HFFc6 (cell line): ENCODE measurements at places on chromosomes 7 and 10. TPM values are rescaled to one million over a fixed set of nuclear protein-coding genes. Genes with fewer than 3 reads are reported as not detected.

DNA sequence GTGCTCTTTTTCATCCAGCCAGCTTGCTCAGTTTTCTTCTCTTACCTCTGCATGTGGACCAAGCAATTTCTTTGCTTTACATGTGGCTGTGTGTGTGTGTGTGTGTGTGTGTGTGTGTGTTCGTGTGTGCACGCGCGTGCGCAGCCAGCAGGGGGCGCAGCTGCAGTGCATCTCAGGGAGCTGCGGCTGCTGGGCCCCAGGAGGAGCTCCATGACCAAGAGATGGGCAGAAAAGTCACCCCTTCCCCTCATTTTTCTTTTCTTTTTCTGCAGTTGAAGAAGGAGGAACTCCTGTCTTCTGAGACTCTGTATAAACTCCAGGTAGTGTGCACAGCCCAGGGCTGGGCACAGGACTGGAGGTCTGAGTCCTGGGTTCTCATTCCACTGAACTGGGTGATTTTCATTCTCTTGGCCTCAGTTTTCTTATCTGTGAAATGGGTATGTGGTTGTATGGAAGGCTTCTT is 41.8 kb downstream of the BLNK start:
- peak; percentile 60 for DNase-seq

The CDK5 gene
- total RNA-seq, result 33.7 and 34.4 TPM in 2 replicates

The NACAD gene
- total RNA-seq, result 5.2 to 10.5 TPM (median 6.1 TPM) in 3 replicates

The SVOPL gene
- total RNA-seq, result not detected in 2 replicates

The GRM3 gene
- total RNA-seq, result not detected in 3 replicates

The FMC1 gene
- total RNA-seq, result 16.0 and 21.4 TPM in 2 replicates

The FEZF1 gene
- not detected in 2 replicates for total RNA-seq

DNA sequence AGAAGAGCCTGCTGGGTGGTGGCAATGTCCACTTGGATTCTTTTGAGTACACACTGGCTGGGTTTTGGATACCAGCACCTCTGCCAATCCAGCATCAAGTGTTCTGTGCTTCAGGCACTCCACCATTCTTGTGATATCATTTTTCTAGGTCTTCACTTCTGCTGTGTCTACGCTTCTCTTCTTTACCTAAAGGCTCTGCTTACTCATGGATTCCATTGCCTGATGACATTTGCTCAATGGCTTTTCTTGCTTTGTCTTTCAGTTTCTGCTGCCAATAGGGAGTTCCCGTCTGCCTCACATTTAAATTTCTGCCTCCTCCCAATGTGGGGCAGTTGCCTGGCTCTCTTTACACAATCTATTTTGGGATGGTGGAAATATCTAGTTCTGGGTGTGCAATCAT is 12.7 kb upstream of the PAPSS2 start:
- DNase-seq, result no peak

GRCh38 chr7:8117195-8117594 is 144.8 kb downstream of the ICA1 start:
- no peak for DNase-seq

The SEMA3E gene
- not detected in 3 replicates for total RNA-seq

The ITGA8 gene
- not detected in 3 replicates for total RNA-seq

DNA sequence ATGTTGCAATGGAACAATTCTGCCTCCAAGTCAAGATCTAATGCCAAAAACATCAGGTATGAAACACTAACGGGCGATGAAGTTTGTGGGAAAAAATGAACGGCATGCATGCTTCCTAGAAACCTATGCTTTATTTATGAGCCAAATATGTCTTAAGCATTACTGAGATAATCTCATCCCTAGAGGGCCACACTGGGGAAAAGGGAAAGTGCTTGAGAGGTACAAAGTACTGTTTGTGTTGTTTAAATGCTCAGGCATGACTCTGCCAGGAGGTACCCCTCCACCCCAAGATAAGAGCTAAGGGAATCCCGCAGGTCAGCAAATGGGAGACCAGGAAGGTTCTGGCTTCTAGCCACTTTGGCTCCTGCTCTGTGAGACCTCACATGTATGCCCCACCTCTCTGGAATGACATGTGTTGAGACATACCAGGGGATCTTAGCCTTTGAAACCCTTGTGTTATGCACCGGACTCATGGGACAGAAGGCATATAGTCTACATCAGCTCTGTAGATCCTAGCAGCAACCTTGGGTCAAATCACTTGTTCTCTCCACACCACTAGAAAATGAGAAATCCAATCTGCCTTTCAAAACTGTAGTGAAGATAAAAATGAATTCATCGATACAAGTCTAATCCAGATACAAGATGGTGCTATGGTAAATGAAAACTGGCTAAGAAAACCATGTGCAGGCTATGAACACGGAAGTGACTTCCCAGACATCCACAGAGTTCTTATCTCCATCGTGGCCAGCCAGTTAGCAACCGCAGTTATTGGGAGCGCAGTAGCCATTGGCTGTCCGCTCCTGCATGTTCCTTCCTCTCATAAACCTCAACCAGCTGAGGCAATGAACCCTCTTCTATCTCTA is 61.0 kb downstream of the CREB3L2 start:
- peak; percentile 8 for DNase-seq

The PTTG1IP2 gene
- not detected in 3 replicates for total RNA-seq

The TWIST1 gene
- 37.7 to 49.0 TPM (median 45.5 TPM) in 3 replicates for total RNA-seq

GRCh38 chr7:137741443-137741842 is 105.3 kb downstream of the DGKI start:
- DNase-seq, result no peak

GRCh38 chr10:17683541-17683940 is 39.6 kb downstream of the STAM start:
- DNase-seq, result no peak

DNA sequence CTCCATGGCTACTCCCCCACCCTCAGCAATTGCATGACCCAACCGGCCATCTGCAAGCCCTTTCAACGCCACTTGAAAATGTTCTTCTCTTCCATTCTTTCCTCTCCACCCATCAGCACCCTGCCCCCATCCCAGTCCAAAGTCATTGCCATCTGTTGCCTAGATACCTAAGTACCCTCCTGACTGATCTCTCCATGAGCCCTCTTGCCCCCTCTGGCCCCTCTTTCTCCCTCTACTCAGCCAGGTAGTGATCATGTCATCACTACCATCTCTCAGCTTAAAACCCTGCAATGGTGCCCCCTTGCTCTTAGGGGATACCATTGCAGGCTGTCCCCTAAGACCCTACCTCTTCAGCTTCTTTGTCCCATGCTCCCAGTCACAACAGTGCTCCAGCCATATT is 30.5 kb upstream of the BTRC start:
- DNase-seq, result no peak

DNA sequence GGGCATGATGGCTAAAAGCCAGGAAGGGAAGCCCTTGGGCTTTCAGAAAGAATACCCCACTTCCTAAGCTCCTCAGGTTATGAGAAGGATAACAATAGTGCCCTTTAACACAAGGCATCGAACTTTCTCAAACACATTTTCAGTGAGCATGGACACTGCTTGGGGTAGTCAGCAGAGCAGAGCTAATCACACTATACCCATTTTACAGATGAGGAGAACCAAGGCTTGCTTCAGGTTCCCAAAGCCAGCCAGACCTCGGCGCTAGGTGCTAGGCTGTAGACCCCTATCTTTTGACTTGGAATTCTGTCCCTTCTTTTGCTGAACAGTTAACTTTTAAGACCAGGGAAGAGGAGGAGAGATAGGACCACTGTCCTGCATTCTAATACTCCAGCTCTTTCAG is 1.8 kb downstream of the NEURL1 start:
- DNase-seq, result no peak

- DNase-seq, result peak; percentile 48
Observed at GRCh38 chr10:76036111-76036940, 604.9 kb downstream of the LRMDA start.

GRCh38 chr7:119123326-119123725 is 898.8 kb downstream of the ANKRD7 start:
- no peak for DNase-seq

The KIF5B gene
- 131 to 150 TPM (median 137 TPM) in 3 replicates for total RNA-seq

DNA sequence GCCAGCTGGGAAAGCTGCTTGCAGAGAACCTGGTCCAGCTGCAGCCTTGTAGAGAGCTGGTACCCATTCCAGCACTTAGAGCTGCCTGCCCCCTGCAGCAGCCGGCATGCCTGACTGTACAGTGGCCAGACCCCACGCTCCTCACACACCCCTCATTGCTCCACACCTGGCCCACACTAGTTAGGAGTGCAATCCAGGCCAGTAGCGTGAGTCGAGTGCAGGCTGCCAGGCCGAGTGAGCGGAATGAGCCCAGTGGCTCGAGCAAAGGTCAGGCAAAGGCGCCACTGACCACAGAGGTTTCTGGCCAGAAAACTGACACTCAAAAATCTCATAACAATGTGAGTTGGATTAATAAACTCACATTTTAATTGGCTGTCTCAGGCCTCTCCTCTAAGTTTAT is 921.7 kb upstream of the KCND2 start:
- no peak for DNase-seq

The AKR1C2 gene
- total RNA-seq, result 0.48 to 1.5 TPM (median 0.90 TPM) in 3 replicates

- DNase-seq, result no peak
Observed at GRCh38 chr7:50827281-50827680, 44.6 kb upstream of the GRB10 start.

GRCh38 chr7:93315896-93316295 is 83.7 kb downstream of the VPS50 start:
- DNase-seq, result peak; percentile 61

- DNase-seq, result no peak
Observed at GRCh38 chr10:36269222-36269621, 627.1 kb upstream of the FZD8 start.

The LSM5 gene
- 46.3 to 52.2 TPM (median 46.7 TPM) in 3 replicates for total RNA-seq

DNA sequence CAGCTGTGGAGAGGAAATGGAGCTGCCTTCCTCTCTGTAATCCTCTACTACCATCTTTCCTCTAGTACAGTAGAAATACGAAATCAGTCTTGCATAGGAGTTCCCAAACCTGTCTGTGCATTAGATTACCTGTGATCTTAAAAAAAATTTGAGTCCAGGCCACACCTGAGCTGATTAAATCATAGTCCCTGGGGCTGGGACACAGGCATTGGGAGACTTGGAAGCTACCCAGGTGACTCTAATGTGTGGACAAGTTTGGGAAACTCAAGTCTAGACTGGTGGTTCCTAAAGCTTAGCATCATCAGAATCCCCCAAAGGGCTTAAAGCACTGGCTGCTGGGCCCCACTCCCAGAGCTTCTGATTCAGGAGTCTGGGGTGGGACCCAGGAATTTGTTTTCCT is 152.7 kb upstream of the GLI3 start:
- no peak for DNase-seq

The EEPD1 gene
- 1.0 to 1.8 TPM (median 1.6 TPM) in 3 replicates for total RNA-seq

DNA sequence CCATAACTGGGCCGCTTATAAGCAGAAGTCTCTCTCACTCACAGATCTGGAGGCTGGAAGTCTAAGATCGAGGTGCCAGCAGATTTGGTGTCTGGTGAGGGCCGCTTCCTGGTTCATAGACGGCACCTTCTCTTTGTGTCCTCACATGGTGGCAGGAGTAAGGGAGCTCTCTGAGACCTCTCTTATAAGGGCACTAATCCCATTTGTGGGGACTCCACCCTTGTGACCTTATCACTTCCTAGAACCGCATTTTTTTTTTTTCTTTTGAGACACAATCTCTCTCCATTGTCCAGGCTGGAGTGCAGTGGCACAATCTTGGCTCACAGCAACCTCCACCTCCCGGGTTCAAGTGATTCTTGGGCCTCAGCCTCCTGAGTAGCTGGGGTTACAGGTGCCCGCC is 8.1 kb downstream of the FBH1 start:
- DNase-seq, result no peak

DNA sequence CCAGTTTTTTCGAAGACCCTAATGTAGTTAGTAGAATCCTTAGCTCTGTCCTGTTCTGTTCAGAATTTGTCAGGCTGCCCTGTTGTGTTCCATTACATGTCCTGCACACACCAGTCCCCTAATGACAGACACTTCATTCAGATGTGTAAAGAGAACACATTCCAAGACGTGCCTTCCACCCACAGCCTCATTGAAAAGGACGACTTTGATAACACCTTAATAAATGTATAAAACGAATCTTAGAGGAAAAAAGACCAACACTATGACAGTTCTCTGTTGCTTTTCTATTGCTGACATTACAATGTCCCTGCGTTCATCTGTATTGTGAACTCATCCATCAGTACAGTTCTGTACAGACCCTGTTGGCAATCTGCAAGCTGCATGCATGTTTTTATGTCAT is 3.5 kb downstream of the LRRTM3 start:
- no peak for DNase-seq

- no peak for DNase-seq
Observed at GRCh38 chr10:124921261-124921660, 20.7 kb upstream of the ZRANB1 start.

DNA sequence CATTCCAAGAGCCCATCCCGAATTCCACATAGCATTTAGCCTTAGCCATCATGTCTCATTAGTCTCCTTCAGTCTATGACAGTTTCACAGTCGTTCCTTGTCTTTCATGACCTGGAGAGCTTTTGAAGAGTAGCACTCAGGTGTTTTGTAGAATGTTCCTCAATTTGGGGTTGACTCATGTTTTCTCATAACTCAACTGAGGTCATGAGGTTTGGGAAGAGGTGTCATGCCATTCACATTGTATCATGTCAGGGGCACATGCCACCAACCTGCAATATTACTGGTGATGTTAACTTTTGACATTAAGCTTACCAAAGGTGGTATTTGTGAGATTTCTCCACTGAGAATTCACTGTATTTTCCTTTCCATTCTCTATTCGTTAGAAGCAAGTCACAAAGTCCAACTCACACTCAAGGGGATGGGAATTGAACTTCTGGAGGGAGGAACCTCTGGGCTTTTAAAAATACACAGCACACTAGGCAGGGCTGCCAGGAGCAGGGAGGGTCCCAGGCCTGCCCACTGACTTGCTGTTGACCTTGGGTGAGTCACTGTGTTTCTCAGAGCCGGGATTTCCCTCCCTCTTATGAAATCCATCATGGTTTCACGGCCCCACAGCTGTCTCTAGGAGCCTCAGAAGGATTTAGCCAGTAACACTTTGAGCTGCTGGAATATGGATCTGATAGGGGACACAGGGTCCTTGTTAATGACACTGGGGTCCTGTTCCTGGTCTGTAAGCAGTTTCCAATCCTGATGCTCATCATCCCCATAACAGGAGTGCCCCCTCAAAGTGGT is 74.4 kb upstream of the TCF7L2 start:
- DNase-seq, result no peak

DNA sequence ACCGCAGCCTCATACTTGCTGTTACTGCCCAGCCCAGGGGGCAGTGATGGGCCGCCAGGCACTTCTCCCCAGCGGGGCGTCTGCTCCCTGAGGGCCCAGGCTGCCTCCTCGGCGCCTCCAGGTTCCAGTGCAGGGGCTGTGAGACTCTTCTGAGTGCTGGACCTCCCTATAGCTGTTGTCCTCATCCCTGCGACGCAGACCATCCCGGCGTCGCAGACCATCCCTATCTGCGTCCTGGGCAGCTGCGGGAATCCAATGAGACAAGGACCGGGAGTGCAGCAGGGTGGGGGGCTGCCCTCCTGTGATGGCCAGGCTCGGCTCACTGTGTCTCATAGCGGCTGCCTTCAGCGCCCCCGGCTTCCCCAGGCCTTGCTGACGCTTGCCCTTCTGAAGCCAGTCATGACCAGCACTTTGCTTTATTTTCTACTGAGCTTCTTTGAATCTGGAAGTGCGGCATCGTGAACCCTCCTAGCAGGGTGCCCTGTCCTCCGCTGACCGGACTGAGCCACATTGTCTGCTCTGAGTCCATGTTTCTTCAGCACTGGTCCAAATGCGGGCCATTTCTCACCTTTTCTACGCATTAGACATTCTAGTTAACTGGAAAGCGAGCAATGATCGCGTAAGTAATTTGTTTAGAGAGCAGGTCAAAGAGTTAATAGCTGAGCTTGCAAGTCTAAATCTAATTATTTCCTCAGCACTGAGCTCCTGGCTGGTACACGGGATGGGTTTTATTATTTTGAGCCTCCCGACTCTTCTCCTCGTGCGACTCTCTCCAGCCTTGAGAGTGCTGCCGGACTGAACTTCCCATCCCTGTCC is 339.5 kb downstream of the WDR37 start:
- no peak for DNase-seq
